GF-D8 (cell line): ENCODE measurements at places on chromosomes 4 and X.

- no peak for DNase-seq
Measured at GRCh38 chr4:10108391-10108790, 8.2 kb downstream of the WDR1 start.

DNA sequence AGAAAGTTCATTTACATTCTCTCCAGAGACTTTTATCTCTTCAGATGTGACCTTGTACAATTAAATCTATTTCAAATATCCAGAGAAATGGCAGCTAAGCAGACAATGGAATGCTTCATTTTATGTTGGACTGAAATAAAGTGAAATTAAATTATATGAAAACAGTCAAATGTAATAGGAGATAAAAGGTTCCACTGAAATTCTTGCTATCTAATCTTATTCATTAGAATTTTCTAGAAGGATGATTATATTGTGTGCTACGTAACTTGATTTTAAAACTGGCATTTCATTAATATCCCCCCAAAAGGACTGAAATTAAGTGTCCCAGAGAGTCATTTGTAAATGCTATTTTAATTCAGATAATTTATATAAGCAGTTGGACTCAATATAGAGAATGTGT lies 646.9 kb upstream of the GALNT7 start:
- no peak for DNase-seq

- DNase-seq: no peak
Measured at GRCh38 chr4:139647184-139647583, 18.4 kb upstream of the MGST2 start.

DNA sequence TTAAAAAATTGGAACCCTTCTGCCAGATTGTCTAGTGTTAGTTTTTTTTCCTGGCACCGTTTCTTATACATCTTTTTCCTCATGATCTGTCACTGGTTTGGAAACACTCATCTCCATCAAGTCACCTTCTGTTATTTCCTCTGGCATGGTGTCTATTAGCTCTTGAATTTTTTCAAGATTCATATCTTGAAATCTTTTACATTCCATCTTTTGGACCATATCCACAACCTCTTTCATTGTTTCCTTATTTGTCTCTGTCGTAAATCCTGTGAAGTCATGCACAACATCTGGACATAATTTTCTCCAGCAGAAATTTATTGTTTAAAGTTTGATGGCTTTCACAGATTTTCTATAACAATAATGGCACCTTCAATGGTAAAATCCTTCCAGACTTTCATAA lies 10.2 kb upstream of the TMEM185A start:
- DNase-seq: no peak

- no peak for DNase-seq
Measured at GRCh38 chrX:46665232-46666152, 91.9 kb downstream of the CHST7 start.

DNA sequence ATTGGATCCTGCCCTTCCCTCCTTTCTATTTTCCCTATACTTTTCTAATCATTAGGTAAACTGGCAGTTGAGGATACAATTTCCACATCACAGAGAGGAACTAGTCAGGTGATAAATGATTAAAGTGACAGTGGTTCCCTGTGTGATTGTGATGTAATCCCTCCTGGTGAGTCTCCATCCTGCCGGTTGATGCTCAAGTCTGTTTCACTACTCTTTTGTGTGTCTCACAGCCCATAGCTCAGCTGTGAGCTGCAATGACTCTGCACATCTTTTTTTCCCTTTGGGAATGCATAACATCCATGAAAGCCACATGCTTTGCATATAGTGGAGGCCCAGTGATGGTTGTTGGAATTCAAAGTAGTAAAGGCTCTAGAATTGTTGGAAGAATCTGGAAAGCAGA lies 60.4 kb downstream of the CCNI start:
- no peak for DNase-seq

DNA sequence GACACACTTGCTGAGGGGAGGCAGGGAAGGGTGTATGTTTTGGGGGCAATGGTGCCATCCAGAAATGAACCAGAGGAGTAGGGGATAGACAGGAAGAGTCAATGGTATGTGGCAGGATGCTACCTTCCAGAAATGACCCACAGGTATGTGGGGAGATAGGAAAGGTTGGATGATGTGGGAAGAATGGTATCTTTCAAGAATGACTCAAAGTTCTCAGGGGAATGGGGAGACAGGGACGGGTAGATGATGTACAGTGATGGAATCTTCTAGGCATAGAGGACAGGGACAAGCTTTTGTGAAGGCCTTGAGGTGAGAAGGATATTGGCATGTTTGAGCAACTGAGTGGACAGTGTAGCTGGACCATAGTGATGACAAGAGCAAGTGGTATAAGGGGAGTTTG lies 64.9 kb downstream of the MAOA start:
- DNase-seq: no peak

DNA sequence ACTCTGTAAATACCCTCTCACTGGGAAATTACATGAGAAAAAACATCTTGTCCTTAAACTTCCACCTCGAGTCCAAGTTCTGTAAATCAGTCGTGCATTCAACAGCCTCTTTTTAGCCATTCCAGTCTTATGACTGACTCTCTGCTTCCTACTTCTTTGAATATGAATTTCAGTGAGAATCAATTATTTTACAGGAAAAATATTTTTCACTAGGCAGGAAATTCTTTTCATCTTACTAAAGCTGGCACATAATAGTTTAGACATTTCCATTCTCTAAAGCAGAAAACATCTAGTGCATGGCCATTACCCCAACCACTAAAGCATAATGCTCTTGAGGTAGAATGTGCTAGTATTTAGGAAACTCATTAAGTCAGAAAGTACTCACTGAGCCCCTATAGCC lies 565.7 kb upstream of the FAT1 start:
- no peak for DNase-seq

GRCh38 chrX:72243472-72243871 lies 4.6 kb upstream of the ERCC6L start:
- DNase-seq: no peak
